ENCODE measurements at places on chromosomes 11 and 22.

DNA sequence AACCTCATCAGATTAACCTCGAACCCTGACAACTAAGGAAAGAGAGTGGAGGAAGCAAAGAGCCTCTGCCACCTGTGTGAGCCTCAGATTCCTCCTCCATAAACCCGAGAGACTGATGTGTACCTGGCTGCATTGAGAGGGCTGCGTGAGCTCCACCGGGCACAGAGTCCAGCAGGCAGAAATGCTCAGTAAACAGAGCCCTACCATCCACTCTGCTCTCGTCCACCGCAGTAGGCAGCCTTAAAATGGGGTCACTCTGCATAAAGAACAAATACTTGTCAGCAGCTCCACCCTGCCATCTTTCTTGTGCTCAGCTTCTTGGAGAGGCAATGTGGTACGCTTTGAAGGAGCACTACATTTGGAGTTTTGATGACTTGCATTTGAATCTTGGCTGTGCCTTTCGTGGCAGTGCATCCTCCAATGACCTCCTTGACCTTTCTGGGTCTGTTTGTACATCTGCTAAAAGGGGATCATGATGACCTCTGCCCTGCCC lies 43.0 kb upstream of the CD5 start:
- DNase-seq = no peak

- DNase-seq = no peak
These were observed 52.4 kb upstream of the TTLL12 start for GRCh38 chr22:43239193-43239780.

DNA sequence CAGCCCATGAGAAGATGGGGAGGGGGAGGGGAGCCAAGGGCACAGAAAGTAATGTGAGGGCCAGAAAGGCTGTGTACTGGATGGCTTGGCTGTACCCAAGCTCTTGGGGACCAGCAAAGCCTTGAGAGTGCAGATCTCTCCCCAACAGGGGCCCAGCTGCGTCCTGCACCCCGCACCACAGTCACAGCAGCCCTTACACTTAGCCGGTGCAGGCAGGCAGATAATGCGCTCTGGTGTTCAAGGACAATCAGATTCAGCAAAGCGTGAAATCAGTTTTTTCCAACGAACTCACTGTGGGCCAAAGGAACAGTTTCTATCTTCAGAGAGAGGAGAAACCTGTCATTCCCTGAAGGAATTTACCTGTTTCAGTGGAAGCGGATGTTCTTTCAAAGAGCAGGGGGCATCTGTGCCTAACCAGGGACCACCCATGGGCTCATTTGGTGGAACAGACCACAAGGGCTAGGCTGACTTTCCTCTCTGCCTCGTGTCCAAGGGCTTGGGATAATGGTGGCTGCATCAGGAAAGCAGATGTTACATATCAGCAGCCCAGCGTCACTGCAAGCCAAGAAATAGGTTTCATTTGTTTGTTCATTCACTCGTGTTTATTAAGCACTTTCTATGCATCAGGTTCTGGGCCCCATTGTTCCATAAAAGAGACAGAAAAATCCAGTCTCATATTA lies 81.2 kb upstream of the SPON1 start:
- DNase-seq = no peak

GRCh38 chr22:35457729-35458546 lies 58.0 kb downstream of the MCM5 start:
- no peak for DNase-seq

- DNase-seq = no peak
These were observed 400.2 kb downstream of the RAB38 start for GRCh38 chr11:87775036-87775435.

- no peak for DNase-seq
These were observed 53.1 kb downstream of the TBC1D22A start for GRCh38 chr22:46815559-46815895.

GRCh38 chr11:128757886-128758612 lies 64.2 kb downstream of the FLI1 start:
- no peak for DNase-seq

DNA sequence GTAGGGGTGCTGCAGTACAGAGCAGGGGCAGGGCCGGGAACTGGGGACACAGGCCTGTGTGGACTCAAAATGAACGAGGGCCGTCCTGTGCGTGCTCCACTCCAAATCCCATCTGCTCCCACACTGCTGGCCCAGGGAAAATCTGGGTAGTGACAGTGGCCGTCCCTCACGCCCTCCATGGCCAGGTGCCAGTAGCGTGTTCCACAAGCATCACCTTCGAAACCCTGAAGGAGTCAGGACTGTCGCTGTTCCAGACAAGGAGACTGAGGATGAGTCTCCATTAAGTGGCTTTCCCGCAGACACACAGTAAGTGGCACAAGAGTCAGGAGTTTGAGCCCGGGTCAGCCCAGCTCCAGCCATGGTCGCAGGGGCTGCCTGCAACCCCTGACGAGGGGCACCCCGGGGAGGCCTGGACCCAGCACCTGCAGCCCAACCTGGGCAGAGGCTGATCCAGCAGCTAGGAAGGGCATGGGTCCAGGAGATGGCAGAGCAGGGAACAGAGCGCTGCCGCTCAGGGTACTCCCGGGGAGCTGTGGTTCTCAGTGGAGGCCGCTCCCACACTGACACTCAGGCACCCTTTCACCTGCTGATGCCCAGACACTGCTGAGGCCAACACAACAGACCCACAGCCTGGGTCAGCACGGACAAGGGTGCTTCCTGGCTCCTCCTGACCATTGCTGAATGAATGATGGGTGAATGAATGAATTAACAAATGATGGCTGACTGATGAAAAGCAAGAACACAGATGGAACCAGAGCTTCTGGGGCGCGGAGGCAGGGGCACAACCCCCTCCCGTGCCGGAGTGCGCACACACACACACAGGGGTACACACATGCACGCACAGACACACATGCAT lies 35.3 kb downstream of the IGF2 start:
- no peak for DNase-seq

DNA sequence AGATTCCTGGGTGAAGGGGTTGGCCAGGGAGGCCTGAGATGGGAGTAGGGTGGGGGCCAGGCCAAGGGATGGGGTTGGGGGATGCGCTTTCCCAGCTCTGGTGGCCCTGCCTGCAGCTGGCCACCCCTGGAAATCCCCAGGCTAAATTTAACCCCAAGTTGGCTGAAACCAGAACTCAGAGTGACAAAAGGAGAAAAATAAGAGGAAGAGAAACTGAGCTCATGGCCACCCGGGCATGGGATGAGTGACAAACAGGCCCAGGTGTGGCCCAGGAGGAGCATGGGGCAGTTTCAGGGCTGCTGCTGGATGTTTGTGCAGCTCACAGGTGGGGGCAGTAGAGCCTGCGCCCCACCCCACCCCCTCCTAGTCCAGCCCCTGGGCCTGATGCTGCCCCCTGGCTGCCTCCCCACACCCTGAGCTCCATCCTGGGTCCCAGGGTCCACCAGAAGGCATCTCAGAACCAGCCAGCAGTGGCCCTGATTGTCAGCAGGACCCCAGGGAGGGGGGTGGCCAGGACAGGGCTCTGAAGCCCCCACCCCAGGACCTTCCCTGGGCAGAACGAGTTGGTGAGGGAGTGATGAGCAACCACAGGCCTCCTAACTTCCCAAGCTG lies 48.0 kb downstream of the IGLL5 start:
- DNase-seq = no peak

- no peak for DNase-seq
These were observed 30.0 kb upstream of the SYT7 start for GRCh38 chr11:61610905-61611304.

GRCh38 chr22:48660790-48661740 lies 1166.6 kb downstream of the BRD1 start:
- DNase-seq = no peak

- DNase-seq = no peak
These were observed 15.6 kb upstream of the THY1 start for GRCh38 chr11:119438599-119438998.

GRCh38 chr22:36902143-36902926 lies 11.1 kb upstream of the CSF2RB start:
- DNase-seq = no peak

GRCh38 chr11:3969613-3970012 lies 114.1 kb downstream of the STIM1 start:
- DNase-seq = no peak

All from activated T-helper 9 cell treated with anti-CD3 and anti-CD28 coated beads, Interleukin-2, amount 50 U/mL, for 16 hours (primary cell).